ENCODE measurements at places on chromosomes 6 and 20.

DNA sequence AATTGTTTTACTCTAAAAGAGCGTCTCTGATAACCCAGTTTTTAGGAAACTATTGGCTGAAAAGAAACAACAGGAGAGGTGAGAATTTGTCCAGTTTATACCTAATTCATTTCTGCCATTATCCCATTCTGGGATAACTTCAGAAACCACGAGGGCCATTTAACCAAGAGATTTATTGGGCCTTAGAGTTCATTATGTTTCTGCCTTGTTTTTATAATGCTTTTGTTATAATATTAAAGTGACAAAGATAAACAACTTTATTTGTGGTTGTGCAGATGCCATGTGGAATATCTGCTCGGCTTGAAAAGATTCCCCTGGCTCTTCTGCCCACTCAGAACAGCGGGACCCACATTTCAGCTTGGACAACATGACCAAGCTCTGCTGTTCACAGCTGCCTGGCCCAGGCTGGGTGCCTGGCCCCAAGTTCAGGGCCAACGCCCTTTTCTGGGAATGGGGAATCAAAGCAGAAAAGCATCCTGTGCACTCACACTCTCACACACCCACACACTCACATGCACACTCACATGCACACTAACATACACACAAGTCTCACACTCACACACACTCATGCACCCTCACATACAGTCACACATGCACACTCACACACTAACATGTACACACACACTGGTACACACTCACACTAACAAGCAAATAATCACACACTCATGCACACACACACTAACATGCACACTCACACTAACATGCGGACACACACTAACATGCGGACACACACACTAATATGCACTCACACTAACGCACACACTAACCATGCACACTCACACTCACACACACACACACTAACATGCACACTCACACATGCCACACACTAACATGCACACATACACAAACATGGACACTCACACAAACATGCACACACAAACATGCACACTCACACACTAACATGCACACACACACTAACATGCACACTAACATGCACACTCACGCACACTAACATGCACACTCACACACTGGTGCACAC lies 86.7 kb upstream of the NEDD9 start:
- no peak for DNase-seq

DNA sequence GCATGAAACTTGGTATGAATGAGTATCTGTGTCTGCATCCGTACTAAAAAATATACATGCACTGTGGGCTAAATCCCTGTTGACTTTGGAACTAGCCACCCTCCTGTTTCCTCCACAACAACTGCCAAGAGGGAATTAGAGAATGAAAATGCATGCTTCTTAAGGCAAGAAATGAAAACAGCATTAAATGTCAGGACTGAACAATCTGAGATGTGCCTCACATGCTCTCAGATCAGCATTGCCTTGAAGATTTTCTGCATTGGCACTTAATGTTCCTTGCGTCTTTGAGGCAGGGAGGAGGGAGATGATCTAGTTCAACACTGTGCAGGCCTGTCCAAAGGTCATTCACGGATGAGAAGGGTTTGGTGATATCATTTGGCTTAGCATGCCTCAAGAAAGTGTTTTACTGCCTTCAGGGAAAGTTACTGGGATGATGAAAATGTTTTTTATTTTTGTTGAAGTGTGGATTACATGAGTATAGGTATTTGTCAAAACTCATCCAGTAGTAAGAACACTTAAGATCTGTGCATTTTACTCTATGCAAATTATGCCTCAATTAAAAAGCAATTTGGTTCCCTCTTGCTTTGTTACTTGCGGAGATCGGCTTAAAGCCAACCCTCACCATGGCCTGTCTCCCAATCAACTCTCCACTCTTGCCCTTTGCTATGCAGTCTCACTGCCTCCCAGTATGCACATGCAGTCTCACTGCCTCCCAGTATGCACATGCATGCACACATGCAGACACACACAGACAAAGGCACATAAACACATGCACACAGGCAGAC lies 47.5 kb upstream of the RIN2 start:
- no peak for DNase-seq

DNA sequence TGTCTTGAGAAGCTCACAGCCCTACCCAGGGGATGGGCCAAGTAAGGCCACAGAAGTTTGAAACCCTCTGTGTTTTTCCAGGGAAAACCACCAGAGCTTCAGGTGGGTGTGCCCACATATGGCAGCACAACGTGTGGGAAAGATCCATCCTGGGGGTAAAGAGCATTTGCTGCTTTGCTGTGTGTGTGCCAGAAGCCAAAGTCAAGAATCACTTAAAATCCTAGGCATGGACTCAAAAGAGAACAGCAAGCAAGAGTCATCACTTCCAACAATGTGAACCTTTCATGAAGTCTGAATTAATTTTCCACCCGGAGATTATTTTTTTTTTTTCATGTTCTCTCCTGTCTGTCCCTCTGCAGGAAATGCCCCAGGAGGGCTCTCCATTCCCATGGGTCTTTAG lies 308.2 kb upstream of the SGK1 start:
- DNase-seq: no peak

DNA sequence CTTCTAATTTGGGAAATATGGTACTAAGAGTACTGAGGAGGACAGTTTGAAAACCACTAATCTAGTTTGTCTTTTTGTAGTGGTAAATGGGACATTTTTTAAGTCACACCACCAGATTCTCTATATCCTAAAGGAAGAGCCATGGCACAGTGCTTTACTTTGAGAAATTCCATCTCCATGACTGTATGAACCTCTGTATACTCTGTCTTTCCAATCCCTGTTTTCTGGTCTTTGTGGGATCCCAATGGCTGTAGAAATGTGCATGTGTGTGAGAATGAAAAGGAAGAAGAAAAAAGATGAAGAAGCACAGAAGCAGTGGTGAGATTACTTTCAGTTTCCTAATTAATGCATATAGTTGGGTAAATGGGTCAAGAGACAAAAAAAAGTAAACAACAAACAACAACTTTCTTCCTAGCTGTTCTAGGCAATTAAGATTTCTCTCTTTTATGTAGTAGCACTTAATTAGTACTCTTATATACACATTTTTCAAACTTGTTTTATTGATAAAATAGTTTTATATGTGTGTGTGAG lies 141.2 kb upstream of the HCRTR2 start:
- DNase-seq: no peak

- DNase-seq: no peak
These were observed 13.4 kb downstream of the NAPB start for GRCh38 chr20:23407781-23408464.

GRCh38 chr6:146312608-146313007 lies 231.0 kb upstream of the RAB32 start:
- peak; percentile 81 for DNase-seq

DNA sequence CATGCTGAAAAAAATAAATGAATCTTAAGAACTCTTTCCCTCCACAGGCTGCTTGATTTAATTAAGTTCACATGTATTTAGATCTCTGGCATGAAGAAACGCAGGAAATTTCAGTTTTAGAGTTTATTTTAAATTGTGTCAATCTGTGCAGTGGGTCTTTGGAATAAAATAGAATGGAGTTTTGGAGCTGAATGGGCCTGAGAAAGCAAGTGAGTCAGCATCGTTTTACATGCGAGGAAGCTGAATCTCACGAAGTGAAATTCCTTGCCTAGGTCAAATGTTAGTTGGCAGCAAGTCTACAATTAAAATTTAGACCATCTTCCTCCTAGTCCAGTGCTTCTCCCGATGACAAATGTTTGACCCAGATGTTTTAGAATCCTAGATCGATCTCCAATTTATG lies 22.4 kb downstream of the MAP7 start:
- no peak for DNase-seq

GRCh38 chr6:145233955-145234354 lies 501.4 kb downstream of the EPM2A start:
- peak; percentile 99 for DNase-seq

DNA sequence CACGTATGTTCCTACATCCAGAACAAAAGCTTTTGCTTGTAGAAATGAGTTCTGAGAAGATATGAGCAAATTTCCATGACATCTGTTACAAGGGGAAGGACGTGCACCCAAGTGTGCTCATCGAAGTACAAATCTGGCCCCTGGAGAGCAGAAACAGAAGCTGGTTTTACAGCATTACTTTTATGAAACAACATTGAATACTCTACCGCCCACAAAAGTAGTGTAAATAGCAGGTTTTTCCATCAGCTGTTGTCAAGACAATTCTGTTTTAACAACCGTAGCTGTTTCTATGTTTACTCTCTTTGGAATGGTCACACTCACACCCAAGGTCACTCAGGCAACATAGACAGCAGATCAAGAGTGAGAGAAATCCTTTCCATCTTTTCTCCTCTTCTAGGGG lies 114.2 kb upstream of the SSTR4 start:
- DNase-seq: no peak

- no peak for DNase-seq
These were observed 909 bp upstream of the NUDT3 start for GRCh38 chr6:34393191-34393965.

GRCh38 chr6:157665180-157665579 lies 157.9 kb upstream of the SNX9 start:
- no peak for DNase-seq

GRCh38 chr6:134657751-134658527 lies 292.0 kb downstream of the ALDH8A1 start:
- DNase-seq: peak; percentile 82

- DNase-seq: peak; percentile 90
These were observed 103.7 kb downstream of the TOX2 start for GRCh38 chr20:44018259-44018941.

DNA sequence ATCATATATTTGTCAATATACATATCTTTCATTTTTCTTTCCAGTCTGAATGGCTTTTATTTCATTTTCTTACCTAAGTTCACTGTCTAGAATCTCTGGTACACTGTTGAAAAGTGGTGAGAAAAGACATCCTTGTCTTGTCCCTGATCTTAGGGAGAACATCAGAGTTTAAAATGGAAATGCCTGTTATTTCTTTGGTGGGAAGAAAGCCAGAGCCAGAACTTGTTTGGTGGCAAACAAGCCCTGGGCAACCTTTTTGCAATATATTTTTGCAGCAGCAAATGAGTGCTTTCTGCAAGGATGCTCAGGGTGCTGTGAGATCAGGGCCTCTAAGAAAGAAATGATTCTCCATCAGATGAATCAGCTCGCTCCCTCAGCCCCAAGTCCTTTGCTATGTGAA lies 156.6 kb downstream of the RALGAPA2 start:
- no peak for DNase-seq

DNA sequence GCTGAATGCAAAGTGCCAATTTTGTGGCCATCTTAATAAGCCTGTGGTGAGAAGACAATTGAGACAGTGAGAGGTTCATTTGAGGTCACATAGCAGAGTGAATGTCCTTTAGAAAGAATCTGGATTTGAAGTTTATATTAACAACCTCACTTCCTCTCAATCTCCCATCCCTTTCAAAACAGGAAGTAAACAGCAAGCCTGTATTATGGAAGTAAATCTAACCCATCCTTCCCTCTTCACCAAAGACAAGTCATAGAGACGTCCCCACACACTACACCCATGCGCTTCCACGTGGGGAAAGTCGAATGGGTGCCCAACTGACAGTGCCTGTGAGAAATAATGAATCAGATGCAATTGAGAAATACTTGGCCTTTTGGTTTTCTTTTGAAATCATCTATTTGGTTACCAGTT lies 28.8 kb upstream of the CCND3 start:
- no peak for DNase-seq

- DNase-seq: no peak
These were observed 29.2 kb downstream of the ERMARD start for GRCh38 chr6:169780571-169781091.

GRCh38 chr6:14468647-14469321 lies 351.2 kb downstream of the CD83 start:
- DNase-seq: no peak

DNA sequence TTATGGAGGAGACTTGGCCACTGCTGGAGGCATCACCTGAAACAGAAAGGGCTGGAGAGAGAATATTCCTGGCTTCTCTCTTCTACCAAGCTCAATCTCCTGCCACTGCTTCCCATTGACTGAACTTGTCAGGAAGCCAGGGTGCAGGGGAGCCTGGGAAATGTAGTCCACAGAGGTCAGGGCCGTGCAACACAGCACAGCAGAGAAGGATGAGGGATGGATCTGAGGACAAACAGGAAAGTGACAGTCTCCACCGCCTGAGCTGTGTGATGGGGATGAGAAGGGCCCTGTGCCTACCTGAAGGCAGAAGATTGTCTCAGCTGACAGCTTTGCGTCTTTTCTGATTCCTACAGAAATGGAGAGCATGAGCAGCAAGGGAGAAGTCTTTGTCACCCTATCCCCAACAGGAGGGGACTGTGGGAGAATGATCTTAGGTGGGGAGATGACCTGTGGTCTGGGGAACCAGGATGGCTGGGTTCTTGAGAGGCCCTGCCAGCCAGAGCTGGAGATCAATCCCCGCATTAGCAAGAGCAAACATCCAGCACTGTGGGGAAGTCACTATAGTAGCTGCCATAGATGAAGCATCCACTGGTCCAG lies 114.2 kb downstream of the SNX5 start:
- DNase-seq: no peak

DNA sequence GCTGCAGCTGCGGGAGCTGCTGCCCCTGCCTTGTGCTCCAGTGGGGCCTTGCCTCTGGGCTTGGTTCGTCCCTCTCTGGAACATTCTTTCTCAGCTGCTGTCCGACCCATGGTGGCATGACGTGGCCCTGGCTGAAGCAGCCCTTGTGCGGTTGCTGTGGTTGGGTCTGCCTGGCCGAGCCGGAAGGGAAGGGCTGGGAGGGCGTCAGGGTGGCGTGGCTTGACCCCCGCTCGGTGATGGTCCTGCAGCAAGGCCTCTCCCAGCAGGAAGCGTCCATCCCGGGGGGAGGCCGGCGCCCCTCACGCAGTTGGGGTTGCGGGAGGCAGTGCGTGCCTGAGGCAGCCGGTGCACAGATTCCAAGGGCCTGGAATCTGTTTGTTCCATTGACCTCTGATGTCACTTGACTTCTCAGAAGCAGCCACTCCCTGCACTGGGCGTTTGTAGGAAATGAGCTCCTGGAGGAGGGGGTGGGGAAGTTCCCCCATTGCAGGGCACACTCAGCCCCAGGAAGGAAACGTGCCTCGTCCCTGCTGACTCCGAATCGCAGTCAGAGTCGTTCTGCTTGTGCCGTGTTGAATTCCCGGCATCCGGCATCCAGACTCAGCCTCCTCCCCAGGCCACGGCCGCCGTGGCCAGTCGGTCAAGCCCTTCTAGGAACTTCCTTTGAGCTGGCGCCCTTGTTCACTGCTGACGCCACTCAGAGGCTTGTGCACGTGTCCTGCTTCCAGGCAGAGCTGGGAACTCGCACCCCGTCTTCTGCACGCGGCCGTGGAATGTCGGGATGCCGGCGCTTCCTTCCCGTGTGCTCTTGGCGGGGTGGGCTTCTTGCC lies 9.7 kb upstream of the TNFRSF6B start:
- peak; percentile 54 for DNase-seq

- no peak for DNase-seq
These were observed 3.2 kb downstream of the SNX21 start for GRCh38 chr20:45836841-45837240.

Data from retinal pigment epithelial cell (primary cell).